B cell (primary cell): ENCODE measurements at places on chromosomes 3 and 15.

GRCh38 chr15:26443321-26443720, 329.5 kb downstream of the GABRB3 start:
- no peak for DNase-seq

- no peak for DNase-seq
Measured at GRCh38 chr15:75153565-75154276, 48.0 kb upstream of the C15orf39 start.

DNA sequence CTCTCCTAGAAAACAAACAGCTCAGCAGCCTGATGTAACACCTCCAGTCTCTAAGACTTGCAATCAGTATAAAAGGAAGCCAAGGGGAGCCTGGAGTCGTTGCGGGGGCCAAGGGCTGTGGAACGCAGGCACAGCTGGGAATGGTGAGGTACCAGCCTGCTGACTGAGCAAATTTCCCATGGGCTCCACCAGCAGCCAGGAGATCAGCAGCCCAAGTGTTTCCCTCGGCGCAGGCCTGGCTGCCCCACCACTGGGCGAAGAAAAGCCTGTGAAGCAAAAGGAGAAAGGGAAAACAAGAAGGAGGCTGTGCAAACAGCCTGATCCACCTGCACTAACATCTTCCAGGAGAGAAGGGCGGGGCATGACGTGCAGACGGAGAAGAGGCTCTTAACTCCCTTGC, 155.3 kb downstream of the SHQ1 start:
- no peak for DNase-seq

DNA sequence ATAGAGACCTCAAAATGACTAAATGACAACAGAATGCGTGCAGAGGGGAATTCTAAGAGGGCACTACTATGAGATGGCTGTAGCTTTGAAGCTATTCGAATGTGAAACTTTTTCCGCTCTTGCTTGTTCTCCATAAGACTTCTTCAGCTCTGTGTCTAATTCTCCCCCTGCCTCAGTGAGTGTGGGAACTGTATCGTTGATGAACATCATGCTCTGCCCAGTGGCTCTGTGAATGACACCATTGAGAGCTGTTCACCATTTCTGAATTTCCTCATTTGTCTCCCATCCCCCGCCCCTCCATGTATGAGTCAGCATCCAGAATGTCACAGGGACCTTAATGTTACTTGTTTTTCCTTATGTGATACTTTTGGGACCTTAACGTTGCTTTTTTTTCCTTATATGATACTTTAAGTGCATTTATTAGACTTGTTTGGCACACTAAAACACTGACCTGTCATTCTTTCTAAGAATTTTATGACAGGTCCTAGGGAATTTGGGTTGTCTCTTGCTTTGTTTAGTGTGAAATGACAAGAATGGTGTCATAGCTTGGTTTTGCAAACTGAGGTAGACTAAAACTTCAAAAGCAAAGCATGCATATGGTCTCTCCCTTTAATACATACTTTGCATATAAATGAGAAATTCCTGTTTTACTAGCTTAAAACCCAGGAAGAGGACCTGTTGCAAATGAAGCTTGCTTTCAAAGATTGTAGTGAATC, 99.6 kb downstream of the FNDC3B start:
- no peak for DNase-seq

- DNase-seq = no peak
Measured at GRCh38 chr3:40170395-40170794, 139.1 kb upstream of the EIF1B start.

DNA sequence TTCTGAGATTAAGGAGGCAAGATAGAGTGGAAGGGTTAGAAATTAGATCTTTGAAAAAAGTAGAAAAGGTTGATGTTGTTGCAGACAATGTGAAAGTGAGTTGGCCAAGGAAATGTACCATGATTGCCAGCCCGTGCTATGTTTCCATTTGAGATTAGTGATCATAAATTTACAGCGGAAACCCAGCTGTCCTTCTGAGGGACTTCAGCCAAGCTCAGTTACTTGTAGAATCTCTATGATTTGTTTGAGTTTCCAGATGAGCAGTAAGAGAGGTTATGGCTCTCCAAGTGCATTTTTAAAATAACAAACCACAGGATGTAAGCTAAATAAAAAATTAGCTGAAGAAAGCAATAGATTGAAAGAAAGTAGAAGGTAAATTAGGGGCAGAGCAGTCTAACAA, 54.2 kb upstream of the RBMS3 start:
- no peak for DNase-seq

- DNase-seq = no peak
Measured at GRCh38 chr3:37237252-37237651, 62.9 kb upstream of the LRRFIP2 start.

DNA sequence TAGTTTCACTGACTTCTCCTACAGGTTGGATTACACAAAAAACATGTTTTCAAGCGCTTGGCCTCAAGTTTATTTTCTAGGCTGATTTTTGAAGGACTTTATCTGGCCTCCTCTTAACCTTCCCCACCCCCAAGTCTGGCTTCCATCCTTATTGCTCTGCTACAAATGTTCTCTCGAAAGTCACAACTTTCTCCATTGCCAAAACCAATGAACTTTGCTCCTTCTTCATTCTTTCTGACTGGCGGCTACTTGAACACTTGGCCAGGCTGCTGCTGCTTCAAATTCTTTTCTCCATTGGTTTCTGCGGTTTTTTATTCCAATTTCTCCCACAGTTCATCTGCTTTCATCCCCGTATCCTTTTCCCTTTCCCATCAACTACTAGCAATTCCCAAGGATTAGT, 106.6 kb downstream of the TOP2B start:
- no peak for DNase-seq

DNA sequence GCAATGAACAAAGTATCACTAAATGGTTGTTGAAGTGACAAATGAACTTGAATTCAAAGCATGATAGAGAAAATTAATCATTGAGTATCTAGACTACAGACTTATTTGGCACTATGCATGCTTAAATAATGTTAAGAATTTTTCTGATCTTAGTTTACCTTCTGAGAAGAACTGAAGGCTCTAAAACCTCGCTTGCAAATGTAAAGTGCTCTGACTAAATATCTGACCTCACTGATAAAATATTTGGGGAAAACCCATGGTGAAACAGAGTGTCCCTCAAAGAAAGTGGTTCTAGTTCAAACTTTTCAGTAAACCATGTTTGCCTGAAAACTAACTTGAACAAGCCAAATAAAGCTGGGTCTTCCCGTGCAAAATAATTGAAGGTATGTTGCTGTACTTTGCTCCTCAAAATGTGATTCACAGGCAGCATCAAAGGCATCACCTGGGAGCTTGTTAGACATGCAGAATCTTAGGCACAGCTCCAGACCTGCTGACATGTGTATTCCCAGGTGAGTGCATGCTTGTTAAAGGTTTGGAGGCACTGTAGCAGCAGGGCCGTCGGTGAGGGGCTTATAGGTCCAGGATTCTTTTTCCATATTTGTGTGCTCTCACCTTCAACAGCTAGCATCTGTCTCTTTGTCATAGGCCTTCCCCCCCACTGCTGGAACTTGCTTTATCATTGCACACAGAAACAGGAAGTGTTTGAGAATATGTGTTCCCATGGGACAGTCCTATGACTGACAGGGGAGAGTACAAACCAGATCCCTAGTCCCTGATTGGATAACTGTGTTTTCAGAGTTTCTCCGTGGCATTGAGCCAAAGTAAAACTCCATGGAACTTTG, 524.2 kb upstream of the LMCD1 start:
- DNase-seq = no peak

GRCh38 chr15:29528276-29528675, 258.7 kb upstream of the NSMCE3 start:
- DNase-seq = no peak

GRCh38 chr3:11288786-11289637, 16.8 kb downstream of the ATG7 start:
- DNase-seq = peak; percentile 88
